ENCODE measurements at places on chromosomes 16 and 17.

DNA sequence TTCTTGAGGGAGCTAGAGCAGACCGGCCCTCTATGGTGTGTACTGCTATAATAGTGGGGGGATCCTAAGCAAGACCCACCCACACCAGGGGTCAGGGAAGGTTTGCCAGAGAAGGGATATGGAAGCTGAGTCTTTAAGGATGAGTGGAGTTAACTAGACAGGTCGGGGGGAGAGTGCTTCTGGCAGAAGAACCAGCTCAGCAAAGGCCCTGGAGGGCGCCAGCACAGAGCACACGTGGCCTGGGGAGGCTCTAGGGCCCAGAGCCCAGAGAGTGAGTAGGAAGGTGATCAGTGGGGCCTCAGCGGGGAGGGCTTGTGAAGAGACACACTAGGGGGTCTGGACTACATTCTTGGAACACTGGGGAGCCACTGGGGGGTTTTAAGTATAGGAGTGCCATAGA lies 21.1 kb downstream of the NGFR start:
- no peak for DNase-seq

- DNase-seq = no peak
Measured at GRCh38 chr17:77615703-77616253, 342.7 kb upstream of the TNRC6C start.

GRCh38 chr16:4654011-4654963 lies 29.7 kb downstream of the MGRN1 start:
- DNase-seq = no peak

DNA sequence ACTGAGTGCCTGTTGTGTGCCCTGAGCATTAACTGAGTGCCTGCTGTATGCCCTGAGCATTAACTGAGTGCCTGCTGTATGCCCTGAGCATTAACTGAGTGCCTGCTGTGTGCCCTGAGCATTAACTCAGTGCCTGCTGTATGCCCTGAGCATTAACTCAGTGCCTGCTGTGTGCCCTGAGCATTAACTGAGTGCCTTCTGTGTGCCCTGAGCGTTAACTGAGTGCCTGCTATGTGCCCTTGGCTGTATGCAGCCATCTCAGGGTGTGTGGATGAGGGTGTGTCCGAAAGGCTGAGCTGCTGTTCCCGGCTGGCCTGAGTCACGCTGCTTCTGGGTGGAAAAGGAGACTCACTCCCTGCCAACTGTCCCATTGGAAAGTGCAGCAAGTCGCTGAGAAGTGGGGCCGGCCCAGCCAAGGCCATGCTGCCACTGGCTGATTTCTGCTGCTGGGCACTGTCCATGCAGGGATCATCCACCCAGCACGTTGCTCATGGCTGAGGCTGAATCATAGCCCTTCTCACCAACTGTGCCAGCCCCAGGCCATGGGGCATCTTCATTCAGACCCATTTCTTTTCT lies 113.8 kb downstream of the OR1D5 start:
- no peak for DNase-seq

GRCh38 chr16:16096121-16096857 lies 127.0 kb downstream of the ABCC6 start:
- no peak for DNase-seq

DNA sequence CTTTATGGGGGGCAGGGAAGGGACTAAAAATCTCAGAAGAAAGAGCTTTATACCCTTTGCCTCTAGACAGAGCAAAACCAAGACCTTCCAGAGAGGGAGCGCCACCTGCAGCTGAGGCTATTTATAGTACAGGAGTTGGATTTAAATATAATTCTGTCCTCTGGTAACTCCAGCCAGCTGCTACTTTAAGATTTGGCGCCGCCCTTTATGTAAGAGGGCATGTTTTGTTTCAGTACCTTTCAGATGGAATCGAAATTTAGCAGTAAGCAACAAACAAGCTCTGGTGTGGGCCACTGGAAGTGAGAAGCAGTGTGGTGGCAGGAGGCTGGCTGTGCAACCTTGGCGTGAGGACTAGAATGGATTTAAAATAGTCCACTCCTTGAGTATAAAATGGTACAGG lies 5.2 kb upstream of the GUCY2D start:
- DNase-seq = no peak

GRCh38 chr17:9294661-9295210 lies 273.4 kb downstream of the NTN1 start:
- DNase-seq = no peak

- no peak for DNase-seq
Measured at GRCh38 chr17:57099165-57099564, 14.1 kb downstream of the AKAP1 start.

DNA sequence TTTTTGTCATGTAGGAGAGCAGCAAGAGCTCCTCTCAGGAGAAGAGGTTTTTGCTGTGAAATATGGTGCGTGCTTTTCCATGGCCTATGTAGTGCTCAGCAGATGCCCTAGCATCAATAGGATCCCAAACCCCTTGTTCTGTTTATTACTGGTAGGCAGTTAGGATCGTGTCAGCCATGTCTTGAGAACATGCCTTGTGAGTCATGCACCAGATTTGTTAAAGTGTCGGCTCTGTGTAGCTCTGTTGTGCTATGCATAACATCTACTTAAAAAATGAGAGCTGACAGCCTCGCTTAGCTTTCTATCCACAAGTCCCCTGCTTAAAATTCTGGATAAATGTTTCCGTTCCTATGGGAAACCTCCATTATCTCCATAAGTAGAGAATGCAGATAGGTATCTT lies 4.4 kb upstream of the EIF4A3 start:
- DNase-seq = no peak

DNA sequence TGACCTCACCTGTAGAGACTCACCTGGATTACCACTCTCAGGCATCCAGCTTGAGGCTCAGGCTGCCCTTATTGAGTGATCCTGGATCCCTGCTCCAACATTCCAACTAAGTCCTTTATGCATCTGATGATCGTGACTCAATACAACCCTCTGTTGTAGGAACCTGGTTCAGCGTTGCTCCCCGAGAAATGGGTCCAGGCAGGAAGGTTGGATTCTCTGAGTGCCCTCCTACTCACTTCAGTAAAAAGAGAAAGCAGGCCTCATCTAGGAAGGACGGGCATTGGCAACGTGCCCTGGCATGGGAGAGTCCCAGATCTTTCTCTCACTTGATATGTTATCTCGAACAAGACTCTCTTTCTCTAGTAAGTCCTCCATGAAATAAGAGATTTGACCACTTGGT lies at the start of gene OR3A1:
Gene OR3A1, minus strand, starts transcription at position 101 of the 400 bp plus-strand sequence. CDS start 5,778 bp downstream, outside the sequence.
- DNase-seq = no peak

DNA sequence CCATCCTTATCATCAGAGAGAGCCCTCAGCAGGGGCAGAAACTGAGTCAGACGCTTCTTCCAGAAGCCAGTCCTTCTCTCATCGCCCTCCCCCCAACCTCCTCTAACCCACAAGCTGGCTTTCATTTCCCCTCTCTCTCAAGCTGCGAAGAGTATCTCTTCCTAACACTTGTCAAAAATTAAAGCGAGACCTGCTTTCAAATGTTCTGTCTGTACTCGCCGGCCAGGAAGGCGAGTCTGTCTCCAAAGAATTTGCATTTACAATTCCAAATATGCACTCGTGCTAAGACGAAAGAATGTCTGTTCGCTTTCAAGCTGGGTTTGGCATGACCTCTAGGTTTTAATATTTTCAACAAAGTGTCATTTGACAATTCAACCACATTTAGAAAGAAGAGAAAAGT lies 140.4 kb downstream of the RGS9 start:
- no peak for DNase-seq

DNA sequence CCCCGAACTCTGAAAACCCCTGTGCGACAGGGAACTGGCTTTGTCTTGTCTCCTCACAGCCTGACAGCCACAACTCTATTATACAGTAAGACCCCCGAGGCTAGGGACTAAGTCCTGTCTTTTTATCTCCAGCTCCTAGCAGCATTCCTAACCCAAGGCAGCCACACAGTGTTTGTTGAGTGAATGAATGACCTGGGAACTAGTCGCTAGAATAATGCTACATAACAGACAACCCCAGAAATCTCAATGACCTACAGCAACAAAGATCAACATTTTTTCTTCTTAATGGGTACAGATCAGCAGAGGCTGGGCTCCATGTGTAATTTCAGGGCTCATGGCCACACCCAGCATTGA lies 71.4 kb upstream of the TNRC6C start:
- DNase-seq = no peak

DNA sequence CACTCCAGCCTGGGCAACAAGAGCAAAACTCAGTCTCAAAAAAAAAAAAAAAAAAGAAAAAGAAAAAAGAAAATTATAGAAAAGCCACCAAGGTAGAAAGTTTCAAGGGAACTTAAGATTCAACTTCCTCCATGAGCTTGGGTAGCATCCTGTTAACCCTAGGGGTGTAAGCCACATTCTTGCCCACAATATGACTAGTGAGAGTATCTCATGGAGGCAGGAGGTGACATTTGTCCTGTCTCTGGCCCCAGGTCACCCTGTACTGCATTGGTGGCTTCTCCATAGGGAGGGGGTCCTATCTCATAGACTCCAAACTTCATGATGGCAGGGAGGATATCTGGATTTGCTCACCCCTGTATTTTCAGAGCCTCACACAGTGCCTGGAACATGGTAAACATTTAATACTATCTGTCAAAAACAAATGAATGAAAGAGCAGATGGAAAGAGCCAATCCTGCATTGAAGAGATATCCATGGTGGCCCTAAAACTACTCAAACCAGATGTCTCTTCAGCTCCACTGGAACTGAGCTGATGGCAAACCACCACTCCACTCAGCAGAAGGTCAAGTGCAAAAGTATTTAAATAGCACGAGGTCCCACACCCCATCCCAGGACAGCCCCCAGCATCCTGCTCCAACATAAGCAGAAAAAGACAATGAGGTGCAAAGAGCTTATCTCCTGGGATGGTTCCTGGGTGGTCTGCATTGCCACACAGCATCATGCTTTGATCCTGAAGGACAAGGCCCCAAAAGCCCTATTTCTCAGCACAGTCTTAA lies 50.3 kb downstream of the EMP2 start:
- DNase-seq = no peak

GRCh38 chr17:28686296-28686695 lies 24.3 kb downstream of the SUPT6H start:
- DNase-seq = no peak

DNA sequence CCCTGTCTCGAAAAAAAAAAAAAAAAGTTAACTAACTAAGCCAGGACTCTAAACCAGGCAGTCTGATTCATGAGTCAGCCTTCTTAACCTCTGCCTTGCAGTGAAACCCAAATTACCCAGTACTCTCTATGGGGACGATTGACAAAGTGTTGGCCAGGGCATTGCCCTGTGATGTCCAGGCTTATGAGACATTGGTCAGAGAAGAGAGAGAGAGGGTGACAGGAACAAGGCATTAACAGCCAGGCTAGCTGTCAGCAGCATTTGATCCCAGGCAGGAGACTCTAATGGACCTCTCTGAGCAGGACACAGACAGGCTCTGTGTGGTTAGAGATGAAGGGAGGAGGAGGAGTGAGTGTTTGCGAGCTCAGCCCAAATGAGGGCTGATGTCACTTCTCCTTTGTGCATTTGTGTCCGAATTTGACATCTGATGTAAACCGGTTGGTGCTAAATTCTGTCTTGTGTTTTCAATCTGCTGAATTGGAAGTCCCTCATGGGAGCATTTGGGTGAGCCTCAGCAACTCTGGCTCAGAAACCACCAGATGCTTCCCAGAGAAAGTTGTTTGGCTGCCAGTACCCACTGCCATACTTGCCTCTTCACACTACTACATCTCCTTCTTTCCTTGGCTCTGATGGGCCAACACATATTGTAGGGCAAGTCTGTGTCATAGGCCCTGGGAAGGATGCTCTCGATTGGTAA lies 4.3 kb upstream of the MYL4 start:
- no peak for DNase-seq

DNA sequence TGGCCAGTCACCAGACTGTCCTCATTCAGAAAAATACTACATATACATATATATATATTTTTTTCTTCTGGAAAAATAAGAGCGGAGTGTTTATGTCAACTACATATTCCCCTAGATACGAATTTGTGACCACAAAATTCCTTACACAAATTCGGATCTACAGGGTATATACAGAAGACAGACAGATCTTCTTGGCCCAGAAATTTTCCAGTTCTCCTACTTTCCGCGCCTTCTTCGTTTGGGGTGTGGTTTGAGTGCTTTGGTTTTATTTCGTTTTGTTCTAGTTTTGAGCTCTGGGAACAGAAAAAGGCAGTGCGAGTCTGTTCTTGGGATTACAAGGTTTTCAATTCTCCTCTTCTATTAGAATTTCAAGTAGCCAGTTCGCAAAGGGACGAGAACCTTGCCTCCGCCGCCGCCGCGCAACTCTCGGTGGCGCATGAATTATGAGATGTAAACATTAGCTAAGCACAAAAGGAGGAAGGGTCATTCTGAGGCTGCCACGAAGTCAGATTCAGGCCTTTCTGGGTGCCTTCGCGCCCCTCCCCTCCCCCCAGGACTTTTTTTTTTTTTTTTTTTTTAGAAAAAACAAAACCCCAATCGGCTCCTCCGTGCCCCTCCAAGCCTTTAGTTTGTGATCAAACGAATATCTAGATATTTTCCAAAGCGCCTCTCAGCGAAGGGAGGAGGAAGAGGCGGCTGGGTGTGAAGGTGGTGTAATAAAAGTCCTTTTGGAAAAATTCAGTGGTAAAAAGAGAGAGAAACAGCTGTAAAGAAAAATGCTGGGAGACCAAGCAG lies 1.8 kb upstream of the HOXB4 start:
- no peak for DNase-seq

DNA sequence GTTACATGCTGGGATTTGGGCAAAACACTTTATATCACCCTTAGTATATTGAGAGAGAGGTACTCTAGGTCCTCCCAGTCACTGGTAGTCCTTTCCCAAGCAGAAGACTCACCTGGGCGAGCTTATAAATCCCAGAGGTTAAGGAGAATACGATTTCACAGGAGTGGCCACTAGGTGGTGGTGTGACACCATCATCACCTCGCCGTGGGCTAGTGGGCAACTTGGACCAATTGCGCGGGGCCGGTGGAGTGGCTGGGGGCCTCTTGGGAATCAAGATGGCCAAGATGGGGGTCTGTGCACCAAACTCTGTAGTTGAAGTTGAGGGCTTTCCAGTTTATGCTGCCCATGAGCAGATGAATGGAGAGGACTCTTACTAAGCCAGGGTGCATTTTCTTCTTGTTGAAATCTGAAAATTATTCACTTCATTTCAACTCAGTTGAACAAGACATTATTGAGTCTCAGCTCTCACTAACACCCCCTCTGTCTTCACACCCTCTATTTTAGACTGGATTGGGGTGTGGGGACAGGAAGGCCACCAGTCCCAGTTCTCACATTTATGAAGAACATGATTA lies 38.2 kb upstream of the PIRT start:
- DNase-seq = no peak

GRCh38 chr16:73170612-73171038 lies 122.7 kb upstream of the ZFHX3 start:
- DNase-seq = no peak
